ENCODE measurements at places on chromosomes 4 and X. TPM values are rescaled to one million over a fixed set of nuclear protein-coding genes. Genes with fewer than 3 reads are reported as not detected.

PDGFC gene
- 151 TPM for total RNA-seq

CTAG1A gene
- total RNA-seq = not detected

OPHN1 gene
- total RNA-seq = 3.1 TPM

ARMCX4 gene
- 2.2 TPM for total RNA-seq

MID1 gene
- 4.6 TPM for total RNA-seq

FAM9C gene
- not detected for total RNA-seq

ODAM gene
- not detected for total RNA-seq

PRPS2 gene
- 32.2 TPM for total RNA-seq

TASL gene
- total RNA-seq = not detected

CXorf65 gene
- total RNA-seq = not detected
